ENCODE measurements at places on chromosomes 11 and 22.

DNA sequence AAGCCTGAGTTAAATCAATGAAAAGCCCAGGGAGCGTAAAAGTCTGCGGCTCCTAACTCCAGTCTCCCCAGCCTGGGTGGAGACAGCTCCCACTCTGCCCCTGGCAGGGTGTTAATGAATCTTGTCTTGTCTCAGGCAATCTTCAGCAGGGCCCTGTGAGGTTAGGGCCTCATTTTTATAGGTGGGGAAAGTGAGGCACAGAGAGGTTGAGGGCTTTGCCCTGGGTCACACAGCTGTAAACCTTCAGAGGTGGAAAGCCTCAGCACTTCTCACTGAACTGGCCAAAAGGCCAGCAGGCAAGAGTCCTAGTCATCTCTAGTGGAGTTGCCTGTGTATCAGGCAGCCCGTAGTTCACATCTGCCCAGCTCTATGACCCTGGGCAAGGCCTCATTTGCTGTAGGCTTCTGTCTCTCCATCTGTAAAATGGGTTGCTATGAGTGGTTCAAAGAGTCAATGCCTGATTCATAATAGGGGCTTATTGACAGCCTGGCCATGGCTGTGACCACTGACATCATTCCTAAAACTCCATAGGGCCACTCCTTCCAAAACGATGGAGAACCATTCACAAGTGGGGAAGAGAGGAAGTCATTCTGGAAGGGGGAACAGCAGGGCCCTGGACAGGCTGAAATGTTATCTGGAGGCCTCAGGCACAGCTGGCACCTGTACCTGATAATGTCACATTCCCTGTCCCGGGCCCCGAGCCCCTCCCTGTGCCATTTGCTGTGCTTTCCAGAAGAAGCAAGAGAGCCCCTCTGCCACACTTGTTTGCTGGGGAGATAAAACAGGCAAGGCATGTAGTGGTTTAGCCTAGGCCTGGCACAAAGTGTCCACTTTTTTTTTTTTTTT is 6.0 kb downstream of the CBX7 start:
- DNase-seq, result no peak

GRCh38 chr11:120869097-120869496 is 154.8 kb upstream of the TBCEL start:
- no peak for DNase-seq

DNA sequence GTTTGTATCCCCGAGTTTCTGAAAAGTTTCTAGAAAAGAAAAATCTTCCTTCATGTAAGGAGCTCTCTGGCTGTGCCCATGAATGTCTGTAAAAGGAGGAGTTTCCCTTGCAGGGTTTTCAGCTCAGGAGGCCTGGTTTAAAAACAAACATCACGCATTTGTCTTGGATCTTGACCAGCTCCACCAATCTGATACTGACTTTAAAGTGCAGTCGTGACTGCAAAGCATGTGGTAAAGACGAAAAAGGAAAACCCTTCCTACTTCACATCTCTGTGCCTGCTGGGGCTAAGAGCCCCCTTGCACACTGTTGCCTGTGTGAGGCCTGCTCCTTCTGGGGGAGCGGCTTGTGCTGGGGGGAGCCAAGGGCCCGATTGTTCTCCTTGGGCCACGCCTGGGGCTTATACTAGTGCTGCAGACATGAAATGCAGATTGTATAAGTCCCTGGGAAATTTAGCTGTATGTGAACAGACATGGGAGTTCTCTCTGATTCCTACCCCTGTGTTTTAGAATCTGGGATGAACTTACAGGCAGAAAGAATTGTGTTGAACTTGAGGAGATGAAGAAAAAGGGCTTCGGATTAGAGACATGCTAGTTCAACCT is 62.1 kb downstream of the ADAMTS15 start:
- no peak for DNase-seq

GRCh38 chr22:24965822-24966626 is 13.5 kb downstream of the KIAA1671 start:
- no peak for DNase-seq

DNA sequence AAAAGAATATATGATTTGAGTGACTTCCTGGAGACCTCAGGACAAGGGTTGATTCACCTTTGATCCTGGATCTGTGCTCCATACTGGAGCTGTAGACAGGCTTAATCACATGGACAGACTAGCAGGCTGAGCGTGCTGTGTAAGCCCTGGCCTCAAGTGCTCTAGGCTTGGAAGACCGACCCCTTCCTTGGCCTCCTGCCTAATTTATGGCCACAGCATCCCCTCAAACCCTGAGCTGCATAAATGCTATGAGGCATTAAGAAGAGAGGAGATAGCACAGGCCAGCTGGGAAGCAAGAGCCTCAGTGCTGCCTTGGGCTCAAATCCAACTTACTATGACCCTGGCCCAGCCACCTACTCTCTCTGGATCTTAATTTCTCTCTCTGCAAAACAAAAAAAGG is 385.1 kb downstream of the BUD13 start:
- no peak for DNase-seq

DNA sequence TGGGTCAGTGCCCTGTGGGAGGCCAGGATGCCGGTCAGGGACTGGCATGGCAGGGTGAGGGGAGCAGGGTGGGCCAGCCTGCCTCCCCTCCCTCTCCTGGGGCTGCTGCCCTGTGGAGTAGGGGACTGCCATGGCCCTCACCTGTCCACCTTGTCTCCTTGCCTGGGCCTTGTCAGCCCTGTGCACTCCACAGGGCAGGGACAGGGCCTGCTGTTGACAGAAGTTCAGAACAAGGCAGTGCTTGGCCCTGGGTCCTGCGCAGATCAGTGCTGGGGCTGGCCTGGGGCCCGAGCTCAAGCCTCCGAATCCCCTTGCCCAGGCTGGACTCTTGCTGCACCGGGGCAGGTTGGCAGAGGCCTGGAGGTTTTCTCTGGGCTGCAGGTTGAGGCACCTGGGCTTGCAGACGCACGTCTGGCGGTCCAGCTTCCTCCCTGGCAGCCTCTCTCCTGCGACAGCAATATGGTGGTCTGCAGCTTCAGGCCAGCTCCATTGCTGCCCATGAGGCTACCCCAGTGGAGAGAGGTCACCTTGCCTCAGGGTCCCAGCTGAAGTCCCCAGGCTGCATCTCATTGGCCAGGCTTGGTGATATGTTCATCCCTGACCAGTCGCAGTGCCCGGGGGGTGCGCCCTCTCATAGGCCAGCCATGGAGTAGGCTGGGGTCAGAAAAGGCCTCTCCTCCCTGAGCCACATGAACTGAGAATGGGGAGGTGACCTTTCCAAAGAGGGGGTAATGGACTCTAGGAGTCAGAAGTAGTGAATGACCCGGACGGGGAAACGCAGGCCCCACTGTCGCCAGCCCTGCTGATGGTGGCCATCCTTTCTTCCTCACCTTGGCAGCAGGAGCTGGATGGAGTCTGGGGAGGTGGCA is 21.5 kb upstream of the CHKA start:
- DNase-seq, result no peak

DNA sequence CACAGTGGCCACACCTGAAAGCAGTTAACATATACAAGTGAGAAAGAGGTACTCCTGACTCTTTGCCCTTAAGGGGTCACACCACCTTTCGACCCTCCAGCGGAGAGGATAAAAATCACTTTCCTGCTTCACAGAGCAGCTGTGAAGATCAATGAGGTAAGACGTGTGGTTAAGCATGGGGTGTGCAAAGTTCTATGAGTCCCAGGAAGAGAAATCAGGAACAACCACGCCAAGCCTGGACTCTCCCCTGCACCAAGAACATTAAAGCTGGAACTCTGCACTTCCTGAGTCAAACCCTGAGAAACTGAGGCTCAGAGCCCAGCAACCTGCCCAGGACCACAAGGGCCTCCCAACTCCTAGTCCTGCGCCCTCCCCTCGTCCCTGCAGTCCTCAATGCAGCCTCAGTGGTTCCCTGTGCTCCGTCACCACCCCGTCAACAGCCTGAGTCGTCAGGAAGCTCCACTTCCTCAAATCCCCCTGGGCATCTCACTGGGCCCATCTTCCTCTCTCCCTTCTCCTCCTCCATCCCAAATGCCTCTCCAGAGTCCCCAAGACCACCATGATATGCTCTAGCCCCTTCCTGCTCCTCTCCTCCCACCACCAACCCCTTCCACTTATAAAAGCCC is 17.7 kb downstream of the TNKS1BP1 start:
- no peak for DNase-seq

- peak; percentile 75 for DNase-seq
These were observed 93.5 kb downstream of the COMMD9 start for GRCh38 chr11:36195496-36196354.

GRCh38 chr11:32358729-32359128 is 76.6 kb downstream of the WT1 start:
- no peak for DNase-seq

- no peak for DNase-seq
These were observed 94.8 kb downstream of the PICALM start for GRCh38 chr11:85974122-85974521.

- DNase-seq, result no peak
These were observed 486 bp downstream of the STIM1 start for GRCh38 chr11:3855808-3856491.

- DNase-seq, result no peak
These were observed 5.9 kb upstream of the CSF2RB start for GRCh38 chr22:36907253-36908195.

DNA sequence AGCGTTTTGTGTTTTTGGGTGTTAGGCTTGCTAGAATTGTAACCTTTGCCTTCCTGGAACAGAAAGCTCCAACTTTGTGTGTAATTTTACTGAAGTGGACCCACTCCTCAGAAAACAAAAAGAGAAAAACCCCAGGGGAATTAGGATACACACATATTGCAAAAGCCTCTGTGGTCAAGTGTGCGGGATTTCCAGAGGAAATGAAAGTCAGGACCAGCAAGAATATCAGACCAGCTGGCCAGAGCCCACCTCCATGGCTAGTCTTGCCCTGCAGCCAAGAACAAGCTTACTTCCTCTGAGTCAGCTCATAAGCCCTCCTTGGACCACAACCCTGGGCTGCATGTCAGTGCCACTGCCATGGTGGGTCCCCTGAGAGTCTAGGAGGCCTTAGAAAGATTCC is 37.0 kb upstream of the FTH1 start:
- DNase-seq, result no peak

DNA sequence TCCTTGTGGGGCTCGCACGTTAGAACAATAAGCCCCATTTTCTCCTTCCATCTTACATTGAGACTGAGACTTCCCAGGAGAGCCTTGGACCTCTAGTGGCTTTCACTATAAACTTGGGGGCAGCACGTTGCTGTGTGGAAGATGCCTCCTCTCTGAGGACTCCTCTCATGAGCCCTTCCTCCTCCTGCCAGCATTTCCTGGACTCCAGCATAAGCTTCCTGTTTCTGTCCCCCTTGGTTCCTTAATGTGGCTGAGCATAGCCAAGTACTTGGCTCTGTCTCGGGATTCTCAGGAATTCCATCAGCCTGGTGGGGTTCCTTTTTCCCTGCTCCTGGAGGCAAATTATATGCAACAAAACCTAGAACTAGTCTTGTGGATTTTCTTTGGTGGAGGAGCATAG is 38.8 kb upstream of the UBASH3B start:
- no peak for DNase-seq

GRCh38 chr11:28505232-28505631 is 397.0 kb downstream of the METTL15 start:
- no peak for DNase-seq

DNA sequence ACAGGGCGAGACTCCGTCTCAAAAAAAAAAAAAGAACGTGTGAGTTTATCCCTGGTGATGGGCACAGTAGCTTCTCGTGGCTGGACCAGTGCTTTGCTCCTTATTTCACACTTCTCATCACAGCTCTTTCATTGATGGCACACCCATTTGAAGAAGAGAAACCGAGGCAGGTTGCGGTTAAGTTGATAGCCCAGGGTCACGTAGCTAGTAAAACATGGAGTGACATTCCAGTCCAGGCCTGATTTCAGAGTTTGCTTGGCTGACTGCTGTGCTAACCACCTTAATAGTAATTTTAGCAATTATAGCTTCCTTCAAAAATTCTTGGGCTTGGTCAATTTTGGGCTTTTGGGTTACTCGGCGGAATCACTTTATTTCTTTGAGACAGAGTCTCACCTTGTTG is 25.8 kb downstream of the AP2A2 start:
- no peak for DNase-seq

DNA sequence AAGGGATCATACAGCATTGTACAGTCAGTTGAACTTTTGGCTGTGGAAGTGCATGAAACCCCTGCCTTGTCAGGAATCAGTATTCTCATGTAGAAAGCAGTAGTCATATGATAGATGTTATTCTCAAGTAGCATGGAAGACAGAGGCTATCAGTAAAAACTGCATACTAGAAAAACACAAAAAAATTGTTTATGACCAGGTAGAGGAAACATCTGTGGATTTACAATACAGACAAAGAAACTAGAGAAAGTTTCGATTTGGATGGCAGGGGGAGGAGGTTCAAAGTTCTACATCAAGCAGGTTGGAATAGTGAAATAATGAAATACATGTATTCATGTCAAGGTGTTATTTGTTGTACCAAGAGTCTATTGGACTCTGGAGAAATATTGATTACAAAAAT is 212.3 kb upstream of the DDI1 start:
- no peak for DNase-seq

GRCh38 chr11:15006139-15006759 is 34.1 kb upstream of the CALCA start:
- DNase-seq, result no peak

- peak; percentile 91 for DNase-seq
These were observed 6.7 kb upstream of the AHNAK start for GRCh38 chr11:62553080-62553838.

DNA sequence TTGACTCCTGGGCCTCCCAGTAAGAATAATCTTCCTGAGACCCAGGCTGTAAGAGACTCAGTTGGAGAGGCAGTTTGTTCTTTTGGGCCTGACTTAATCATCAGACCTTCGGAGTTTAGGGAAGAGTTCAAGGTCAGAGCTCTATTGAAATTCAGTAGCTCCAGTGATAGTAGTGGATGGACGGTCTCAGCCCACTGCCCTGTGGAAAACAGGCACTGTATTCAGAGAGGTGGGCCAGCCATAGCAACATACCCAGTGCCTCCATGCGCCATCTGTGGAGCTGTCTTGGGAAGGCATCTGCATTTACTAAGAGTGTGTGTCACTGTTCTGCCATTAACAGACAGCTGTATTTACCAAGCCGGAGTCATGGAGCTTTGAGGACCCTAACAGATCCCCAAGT is 2.9 kb downstream of the SMARCB1 start:
- no peak for DNase-seq

DNA sequence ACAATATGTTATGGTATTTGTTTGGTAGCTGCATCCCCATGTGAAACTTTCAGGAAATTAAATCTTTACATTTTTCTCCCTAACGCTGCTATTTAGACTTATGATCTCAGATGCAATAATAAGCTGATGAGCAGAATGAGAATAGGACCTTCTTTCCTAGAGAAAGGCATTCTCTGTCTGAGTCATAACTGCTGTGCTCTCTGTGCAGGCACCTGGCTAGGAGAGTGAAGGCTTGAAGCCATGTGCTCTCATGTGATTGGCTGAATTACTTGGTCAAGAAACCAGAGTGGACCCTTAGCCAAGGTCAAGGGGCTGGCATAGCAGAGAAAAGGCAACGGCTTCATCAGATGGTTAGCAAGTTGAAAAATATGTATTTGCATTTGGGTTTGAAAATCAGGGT is 185.0 kb downstream of the ADAMTS15 start:
- DNase-seq, result no peak

DNA sequence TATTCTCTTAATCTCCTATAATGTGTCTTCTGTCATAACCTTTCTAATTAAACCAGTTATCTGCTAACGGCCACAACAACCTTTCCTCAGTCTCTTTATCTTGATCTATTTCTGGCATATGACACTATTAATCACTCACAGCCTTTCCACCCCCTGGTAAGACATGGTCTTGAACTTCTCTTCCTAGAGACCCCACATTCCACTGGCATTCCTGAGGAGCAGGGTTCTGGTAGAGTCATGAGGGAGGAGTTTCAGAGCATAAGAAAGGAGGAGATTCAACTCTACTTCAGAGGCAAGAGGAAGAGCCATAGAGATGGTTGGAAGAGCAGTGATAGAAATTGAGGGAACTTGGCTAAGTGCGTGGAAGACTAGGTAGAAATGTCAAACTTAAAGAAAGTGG is 325.6 kb downstream of the BLID start:
- no peak for DNase-seq
